ENCODE measurements at places on chromosomes 16 and 17.
A peak's percentile ranks its signal among the peaks of the same experiment; 100 is the strongest.

GRCh38 chr17:65690626-65691310 lies 129.3 kb upstream of the AXIN2 start:
- DNase-seq: no peak

- no peak for DNase-seq
These were observed 54.5 kb downstream of the SLC5A11 start for GRCh38 chr16:24900230-24900629.

- DNase-seq: no peak
These were observed 7.2 kb downstream of the EEF2K start for GRCh38 chr16:22213236-22213635.

- peak; percentile 71 for DNase-seq
These were observed at the start of gene MYOCD for GRCh38 chr17:12665263-12666210. Gene MYOCD, plus strand, starts transcription at chr17:12665890. Its CDS starts 299 bp downstream, at chr17:12666189.

DNA sequence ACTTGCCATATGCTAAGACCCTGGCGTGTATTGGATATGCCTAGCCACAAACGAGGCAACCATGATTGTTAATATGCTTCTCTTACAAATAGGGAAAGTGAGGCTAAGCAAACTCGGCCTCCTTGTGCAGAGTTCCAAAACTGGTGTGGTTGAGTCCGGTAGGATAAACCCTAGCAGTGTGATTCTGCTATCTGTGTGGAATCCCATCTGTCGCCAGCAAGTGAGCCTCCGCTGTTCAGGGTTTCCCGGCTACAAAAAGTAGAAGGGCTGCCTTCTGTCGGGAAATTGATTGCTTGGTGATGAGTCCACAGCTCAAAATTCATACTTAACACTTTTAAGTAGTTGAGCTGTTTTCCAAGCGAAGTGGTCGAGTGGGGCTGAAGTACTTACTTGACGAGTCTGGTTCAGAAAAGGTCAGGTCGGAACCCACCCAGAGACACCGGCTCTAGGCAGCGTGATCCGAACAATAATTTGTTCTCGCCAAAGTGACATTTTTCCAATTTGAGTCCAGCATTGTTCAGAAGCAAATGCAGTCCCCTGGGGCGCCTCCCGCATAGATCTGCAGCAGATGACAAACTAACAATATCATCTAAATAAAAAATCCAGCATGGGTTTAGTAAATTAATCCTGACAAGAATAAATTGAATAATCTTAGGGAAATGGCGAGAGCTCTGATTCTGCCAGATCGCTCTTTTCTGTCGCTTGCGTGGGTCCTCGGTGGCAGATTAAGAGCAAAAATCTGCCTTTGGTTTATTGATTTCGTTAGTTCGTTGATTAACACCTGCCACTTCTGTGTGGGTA lies 686.7 kb upstream of the RBFOX1 start:
- DNase-seq: no peak

DNA sequence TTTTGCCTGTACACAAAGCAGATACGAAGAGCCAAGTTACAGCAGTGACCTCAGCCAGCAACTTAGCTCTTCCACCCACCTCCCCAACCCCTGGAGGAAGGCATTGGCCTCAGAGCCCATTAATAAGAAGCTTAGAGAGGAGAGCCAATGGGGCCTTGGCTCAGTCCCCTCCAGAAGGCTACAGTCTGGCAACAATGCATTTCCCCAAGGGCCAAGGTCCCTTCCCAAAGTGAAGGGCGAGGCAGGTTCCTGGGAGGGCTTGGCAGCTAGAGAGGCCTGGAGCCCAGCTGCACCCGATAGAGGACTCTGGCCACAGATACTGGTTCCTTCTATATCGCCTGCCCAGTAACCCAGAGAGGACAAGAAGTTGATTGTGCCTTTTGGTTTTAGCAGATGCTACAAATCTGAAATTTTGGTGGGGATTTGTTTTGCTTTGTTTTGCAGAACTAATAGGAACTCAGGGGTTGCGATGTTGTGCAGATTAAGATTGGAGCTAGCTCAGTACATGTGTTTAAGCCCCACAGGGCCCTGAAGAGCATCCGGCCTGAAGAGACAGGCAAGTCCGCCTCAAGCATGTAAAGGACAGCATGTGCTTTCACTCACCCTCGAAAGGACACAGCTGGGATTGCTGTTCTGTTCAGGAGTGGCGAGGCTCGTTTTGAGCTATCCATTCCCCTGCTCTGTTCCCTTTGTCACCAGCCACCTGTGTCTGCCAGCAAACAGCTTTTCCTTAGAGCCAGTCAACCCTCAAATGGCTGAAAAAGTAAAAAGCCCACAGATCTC lies 12.0 kb upstream of the PNPO start:
- no peak for DNase-seq

All from adipocyte (in vitro differentiated cells).